ENCODE measurements at places on chromosomes 3 and 15.
A peak's percentile ranks its signal among the peaks of the same experiment; 100 is the strongest.

DNA sequence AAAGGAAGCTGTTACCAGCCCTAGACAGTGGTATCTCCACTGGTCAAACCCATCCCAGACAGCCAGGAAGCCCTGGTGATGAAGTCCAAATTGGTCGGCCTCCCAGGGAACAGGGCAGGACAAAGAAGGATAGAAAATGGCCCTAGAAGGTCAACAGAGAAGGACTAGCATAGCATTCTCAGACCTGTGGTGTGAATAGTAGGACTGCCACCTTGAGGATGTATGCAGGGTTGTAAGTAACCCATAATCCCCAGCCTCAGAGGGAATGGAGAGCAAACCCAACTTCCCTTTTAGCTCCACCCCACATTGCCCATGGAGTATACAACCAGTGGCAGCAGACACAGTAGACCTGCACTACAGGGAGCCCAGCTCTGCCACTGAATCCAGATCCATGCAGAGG is 68.6 kb upstream of the EIF1B start:
- no peak for DNase-seq

DNA sequence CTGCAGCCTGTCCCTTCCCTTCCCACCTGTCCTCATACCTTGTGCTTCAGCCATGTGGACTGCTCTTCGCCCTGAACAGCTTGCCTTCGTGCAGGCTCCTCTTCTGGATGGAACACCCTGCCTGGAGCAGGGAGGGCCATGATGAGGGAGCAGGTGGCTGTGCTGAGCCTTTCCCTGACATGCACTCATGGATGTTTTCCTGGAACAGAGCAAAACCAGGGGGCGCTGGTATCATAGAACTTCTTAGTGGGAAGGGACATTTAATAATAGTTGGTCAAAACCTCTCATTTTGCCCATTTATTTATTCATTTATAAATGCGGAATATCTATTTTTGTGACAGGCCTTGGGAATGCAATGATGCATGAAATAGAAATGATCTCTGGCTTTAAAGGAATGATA is 149.3 kb downstream of the CACNA1D start:
- no peak for DNase-seq

- DNase-seq: no peak
Observed at GRCh38 chr3:151443583-151443982, 17.3 kb downstream of the IGSF10 start.

DNA sequence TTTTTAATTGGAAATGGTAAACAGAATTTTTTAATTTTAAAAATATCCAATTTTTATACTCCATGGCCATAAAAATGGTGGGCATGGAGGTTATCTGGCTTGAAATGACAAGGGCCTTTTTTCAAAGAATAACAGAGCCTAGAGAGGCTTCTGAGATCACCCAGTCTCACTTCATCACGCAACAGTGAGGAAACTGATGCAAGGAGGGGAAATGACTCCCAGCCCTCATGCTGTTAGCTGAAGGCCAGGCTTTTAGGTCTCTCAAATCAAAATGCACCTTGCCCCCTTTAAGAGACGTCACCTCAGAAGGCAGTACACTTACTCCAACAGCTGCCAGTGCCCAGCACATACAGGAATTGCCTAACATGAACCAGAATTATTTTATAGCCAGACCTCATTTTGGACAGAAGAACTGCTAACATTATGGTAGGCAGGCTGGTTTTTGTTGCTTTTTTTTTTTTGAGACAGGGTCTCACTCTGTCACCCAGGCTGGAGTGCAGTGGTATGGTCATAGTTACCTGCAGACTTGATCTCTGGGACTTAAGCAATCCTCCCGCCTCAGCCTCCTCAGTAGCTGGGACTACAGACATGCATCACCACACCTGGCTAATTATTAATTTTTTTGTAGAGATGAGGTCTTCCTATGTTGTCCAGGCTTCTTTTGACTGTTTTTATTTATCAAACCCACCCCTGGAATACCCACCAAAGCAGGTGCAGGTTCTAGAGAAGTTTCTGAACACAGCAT is 9.1 kb downstream of the RAB43 start:
- DNase-seq: peak; percentile 43

DNA sequence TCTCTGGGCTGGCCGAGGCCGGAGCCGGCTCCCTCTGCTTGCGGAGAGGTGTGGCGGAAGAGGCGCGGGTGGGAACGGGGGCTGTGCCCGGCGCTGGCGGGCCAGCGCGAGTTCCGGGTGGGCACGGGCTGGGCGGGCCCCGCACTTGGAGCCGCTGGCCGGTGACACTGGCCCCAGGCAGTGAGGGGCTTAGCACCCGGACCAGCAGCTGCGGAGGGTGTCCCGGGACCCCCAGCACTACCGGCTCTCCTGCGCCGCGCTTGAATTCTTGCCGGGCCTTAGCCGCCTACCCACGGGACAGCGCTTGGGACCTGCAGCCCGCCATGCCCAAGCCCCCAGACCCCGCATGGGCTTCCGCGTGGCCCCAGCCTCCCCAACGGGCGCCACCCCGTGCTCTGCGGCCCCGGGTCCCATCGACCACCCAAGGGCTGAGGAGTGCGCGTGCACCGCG is 736.3 kb upstream of the ARRDC4 start:
- no peak for DNase-seq

DNA sequence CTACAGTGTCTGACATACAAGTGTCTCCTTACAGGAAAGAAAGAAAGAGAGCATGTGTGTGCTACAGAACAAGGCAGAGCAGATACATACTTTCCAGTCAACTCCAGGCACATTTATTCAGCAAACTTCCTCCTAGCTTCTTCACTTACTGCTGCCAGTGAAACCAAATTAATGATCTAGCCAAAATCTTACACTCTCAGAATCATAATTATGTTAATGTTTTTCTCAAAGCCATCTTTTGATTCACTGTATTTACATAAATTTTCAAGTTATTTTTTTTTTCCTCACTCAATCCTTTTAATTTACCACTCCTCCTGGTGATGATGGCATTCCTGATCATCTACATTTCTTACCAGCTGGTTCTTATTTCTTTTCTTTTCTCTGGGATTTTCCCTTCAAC is 326.7 kb downstream of the IGSF11 start:
- DNase-seq: no peak

- no peak for DNase-seq
Observed at GRCh38 chr3:54628888-54629441, 298.9 kb downstream of the LRTM1 start.

DNA sequence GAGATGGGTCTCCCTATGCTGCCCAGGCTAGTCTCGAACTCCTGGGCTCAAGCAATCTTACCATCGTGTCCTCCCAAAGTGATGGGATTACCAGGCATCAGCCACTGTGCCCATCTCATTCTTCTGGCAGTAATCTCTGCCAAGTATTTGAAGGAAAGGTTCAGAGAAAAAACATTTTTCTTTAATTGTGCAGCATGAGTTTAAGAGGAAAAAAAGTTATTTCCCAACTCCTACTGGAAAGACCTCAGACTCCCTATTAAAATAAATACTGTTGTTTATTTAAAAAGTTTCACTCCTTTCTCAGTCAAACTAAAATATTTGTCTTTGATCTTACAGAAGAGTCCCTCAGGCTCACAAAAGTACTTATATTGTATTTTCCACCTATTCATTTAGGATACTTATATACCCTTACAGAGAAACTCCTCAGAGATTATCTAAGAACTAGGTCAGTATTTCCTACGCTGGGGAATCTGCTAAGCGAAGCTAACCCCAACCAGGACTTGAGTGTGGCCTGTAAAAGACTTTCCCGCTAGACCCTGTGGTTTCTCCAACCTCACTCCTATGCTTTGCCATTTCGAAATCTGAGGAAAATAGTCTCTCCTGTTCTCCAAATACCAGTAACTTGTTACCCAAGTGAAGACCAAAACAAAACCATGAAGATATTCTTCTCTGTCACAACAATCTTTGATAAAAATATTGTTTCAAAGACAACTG is 28.7 kb downstream of the WWTR1 start:
- no peak for DNase-seq

GRCh38 chr15:83850501-83851245 is 196.8 kb downstream of the ADAMTSL3 start:
- DNase-seq: no peak

DNA sequence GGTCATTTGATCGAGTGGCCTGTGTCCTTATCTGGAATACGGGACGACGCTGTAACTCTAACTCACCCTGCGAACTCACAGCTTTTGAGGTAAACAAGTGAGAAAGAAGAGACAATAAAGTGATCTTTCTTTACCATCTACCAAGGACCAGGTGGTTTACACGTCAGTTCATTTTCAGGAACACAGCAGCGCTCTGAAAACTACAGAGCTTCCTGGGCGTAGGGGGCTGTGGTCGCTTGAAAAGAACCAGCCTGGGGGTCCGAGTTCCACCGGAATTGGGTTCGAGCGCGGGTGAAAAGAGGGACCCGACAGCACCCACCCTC is 357 bp downstream of the KIAA1143 start:
- no peak for DNase-seq

DNA sequence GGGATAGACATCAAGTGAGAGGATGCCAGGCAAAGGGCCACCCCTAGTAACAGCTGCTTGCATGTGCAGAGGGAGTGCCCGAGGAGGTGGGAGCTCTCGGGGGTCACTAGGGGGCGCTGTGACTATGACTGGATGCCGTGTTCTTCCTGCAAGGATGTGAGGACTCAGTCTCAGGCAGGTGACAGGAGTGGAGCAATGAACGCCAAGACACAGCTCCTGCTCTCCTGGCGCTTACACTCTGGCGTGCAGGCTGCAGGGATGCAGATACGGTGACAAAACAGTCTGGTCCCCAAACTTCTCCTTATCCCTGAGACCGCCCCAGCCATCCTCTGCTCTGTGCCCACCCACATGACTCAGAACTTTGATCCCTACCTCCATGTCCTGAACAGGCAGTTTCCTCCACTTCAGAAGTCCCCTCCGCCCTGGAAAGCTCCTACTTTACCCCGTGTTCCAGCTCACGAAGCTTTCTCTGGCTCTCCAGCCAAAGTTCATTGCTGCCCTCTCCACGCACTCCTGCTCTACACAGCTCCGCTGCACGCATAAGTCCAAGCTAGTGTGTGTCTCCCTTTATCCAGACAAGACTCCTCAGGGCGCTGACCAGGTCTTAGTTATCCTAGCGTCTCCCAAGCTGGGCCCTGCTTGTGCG is 14.7 kb downstream of the RHOV start:
- DNase-seq: peak; percentile 89

DNA sequence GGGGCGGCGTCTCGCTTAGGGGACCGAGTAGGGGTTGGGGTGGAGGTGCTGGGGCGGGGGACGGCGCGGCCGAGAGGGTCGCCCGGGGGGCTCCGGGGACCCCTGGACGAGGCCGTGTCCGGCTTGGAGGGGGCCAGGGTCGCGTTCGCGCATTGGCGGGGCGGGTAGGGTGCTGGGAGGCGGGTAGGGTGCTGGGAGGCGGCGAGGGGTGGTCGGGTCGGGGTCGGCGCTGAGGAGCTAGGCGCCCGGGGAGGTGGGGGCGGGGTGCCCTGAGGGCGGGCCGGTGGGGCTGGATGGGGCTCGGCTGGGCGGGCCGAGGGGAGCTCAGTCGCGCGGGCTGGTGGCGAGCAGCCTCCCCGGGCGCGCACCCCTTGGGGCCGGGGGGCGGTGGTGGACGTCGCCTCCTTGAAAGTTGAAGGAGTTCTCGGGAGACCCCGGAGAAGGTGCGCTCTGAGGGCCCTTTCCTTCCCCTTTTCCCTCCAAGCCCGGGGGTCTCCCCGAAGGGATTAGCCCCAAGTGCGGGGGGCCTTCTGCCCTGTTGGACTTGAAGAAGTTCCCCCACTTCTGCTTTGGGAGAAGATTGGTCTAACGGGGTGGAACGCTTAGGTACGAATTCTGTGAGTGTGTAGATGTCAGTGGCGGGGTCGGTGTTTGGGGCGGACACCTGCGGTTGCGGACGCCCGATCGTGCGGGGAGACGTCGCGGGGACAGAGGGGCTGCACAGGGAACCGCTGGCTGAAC is 543 bp downstream of the MEF2A start:
- peak; percentile 32 for DNase-seq

DNA sequence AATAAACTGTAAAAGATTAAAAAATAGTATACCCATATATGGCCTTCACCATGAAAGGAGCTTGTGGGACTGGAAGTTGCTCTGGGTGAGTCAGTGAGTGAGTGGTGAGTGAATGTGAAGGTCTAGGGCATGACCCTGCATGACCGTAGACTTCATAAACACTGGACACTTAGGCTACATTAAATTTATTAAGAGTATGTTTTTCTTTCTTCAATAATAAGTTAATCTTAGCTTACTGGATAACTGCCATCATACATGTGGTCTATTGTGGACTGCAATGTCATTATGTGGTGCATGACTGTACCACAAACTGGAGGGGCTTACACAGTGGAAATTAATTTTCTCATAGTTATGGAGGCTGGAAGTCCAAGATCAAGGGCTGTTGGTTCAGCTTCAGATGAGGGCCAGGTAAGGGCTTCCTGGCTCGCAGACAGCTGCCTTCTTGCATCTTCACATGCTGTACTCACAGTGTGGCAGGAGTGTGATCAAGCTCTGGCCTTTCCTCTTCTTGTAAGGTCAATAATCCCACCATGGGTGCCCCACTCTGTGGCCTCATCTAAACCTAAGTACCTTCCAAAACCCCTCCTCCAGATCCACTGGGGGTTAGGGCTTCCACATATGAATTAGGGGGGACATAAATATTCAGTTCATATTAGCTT is 40.8 kb upstream of the PRR23E start:
- DNase-seq: no peak

GRCh38 chr15:91022832-91023129 is 387 bp upstream of the VPS33B start:
- no peak for DNase-seq

- DNase-seq: no peak
Observed at GRCh38 chr3:125087768-125088391, 32.1 kb upstream of the HEG1 start.

DNA sequence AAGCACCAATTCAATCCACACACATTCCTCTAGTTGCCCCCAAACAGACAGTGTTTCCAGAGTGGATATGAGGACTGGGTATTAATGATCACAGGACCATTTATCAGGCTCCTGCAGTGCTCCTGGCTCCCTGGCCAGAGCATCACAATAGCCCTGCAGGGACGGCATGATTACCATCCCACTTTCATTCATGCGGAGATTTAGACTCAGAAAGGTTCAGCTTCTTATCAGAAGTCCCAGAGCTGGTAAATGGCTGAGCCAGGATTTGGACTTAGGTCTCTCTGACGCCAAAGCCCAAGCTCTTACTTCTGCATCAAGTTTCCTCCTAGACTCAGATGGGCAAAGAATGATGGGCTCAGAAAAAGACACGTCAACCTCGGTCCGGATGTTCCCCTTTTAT is 2.9 kb upstream of the EPHB3 start:
- no peak for DNase-seq

DNA sequence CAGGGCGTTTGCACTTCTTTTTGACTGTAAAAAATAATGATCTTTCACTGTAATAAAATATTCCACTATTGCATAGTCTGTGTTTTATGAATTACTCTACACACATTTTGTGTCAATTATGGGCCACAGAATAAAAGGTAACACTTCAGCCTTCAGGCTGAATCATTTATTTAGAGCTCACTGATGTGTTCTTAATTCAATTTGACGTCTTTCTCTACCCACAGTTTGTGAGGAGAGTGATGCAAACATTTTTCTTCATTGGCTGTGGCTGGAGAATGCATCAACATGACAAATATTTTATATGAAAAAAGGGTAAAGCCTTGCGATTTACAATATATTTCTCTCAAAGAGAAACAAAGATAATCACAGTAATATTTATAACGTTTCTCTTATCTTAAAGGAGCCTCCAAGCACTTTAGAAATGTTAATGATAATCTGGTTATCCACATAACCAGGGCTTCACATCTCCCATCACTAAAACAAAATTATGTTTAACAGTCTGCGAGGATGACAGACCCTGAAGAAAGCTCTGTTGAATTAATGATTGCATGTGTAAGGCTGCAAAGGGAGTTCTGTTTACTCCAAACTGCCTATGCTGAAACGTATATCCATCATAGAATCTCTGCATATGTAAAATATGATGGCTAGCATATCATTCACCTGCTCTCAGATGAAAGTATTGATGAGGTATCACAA is 951.3 kb downstream of the ZPLD1 start:
- no peak for DNase-seq
